CD4-positive, alpha-beta T cell treated with Interleukin-12 subunit alpha and Interleukin-12 subunit beta, for 1 hour (primary cell): ENCODE measurements at places on chromosomes 11 and 22.

DNA sequence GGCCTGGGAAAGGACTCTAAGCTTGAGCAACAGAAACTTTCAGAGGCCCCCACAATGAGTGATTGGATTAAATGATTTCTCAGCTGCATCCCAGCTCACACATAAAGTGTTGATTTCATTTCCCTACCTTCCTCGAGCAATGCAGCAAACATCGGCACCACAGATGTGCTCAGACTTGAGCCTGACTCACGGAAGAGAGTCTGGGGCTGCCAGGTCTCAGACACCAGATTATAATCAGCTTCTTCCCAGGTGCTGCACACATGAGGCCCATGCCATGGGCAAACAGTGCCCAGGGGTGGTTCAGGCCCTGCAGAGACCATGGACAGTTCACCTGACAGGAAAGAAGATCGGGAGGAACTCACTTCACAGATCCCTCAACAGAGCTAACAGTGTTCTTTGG is 226.6 kb upstream of the TENM4 start:
- no peak for DNase-seq

DNA sequence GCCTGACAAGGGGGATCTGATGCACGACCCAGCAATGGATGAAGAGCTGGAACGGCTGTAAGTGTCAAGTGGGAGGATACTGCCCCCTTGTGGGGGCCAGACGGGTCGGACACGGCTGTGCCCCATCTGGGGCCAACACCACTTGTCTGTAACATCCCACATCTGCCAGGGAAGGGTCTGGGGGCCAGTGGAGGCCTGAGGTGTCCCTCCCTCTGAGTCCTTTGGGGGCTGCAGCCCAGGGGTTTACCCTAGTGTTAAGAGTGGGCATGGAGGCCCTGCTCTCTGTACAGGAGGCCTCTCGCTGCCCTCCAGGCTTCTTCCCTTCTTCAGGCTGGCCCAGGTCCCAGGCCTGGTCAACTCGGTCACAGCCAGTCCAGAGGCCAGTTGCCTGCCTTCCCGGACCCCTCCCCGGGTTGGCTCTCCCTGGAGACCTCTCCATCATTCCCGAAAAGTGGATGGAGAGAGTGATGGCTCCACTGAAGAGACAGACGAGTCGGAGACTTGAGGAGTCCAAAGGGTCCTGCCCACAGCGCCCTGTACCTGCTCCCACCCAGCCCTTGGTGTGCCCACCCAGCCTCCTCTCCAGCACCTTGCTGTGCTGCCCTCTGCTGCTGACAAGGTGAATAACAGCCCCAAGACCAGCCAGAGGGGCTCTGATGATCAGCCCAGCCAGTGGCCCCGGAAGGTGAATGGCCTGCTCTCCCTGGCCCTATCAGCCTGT is 15.4 kb downstream of the ARFGAP2 start:
- peak; percentile 63 for DNase-seq

- no peak for DNase-seq
These were observed 124.9 kb downstream of the DBX1 start for GRCh38 chr11:20035375-20035700.

DNA sequence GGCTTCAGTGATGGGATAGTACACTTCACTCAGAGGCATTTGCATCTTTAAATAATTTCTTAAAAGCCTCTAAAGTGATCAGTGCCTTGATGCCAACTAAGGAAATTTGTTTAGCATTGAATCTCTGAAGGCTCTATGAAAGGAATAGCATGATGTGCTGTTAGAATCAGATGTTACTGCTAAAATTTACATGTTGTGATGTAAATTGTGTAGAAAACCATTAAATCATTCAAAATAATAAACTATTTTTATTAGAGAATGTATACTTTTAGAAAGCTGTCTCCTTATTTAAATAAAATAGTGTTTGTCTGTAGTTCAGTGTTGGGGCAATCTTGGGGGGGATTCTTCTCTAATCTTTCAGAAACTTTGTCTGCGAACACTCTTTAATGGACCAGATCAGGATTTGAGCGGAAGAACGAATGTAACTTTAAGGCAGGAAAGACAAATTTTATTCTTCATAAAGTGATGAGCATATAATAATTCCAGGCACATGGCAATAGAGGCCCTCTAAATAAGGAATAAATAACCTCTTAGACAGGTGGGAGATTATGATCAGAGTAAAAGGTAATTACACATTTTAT is 4.6 kb downstream of the MALAT1 start:
- no peak for DNase-seq

DNA sequence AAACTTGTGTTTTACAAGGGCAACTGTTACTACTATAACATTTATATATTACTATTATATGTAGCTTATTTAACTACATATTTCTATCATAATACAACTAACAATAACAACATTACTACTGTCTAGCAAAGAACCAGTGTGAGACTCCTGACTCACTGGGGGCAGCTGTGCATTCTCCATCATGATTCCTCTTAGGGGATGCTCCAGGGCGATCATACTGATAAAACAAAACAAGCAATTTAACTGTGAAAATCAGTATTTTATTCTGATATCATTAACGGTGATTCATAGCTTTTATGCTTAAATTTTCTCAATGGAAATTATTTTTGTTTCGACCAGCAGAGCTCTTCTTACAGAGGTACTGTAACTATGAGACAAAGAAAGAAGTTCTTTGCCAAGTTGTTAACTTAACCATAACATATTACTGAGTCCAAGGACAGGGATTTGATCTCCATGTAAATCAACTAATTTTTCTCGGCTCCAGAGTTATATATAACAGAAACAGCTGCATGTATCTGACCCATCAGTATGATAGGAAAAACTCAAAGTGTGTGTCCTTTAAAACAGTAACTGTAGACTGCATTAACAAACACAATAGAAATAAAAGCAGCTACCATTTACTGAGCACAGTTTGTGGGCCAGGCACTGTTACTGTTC is 24.8 kb upstream of the FNBP4 start:
- DNase-seq, result no peak

- no peak for DNase-seq
These were observed 24.6 kb upstream of the LDLRAD3 start for GRCh38 chr11:35919244-35919643.

DNA sequence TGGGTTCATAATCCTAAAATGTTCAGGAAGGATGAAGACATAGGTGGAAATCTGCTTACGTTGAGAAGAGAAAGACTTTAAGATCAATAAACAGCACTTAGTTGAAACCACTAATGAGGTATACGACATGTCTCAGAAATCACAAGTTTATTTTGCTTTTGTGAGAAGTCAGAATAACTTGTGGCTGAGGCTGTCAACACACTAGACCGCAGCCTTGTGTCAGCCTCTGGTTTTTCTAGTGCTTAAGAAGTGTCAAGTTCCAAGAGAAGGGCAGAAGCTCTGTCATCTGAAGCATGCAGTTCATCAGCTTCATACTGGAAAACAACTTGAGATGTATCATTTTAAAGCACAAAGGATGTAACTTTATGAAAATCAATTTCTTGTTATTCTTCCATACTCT is 420.9 kb downstream of the METTL15 start:
- DNase-seq, result no peak

- no peak for DNase-seq
These were observed 120.0 kb upstream of the SERPIND1 start for GRCh38 chr22:20653795-20654342.

DNA sequence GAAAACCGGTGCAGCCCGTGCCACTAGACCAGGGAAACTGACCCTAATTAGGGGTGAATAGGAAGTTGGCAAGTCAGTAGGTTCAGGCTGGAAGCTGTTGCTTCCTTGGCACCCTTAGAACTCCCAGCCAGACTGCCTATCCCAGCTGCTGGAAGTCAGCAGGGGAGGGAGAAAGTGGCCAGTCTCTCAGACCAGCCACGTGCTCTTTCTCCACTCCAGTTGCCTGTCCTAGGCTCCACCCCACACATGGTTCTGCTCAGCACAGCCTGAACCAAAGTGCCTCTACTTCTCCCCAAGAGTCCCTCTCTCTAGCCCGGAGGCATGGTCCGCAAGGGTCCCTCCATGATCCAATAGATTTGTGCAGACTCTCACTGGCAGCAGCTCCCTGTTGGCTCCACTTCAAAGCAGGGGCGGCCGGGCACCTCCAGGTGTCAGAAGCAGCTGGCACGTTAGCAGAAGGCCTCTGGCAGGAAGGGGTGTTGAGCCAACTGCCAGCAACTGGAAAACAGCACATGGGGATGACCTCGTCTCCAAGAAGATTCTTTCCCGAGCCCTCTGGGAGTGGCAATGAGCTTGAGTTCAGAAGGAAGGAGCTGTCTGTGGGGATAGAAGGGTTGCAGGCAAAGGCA is 27.7 kb downstream of the ARFGAP2 start:
- no peak for DNase-seq

DNA sequence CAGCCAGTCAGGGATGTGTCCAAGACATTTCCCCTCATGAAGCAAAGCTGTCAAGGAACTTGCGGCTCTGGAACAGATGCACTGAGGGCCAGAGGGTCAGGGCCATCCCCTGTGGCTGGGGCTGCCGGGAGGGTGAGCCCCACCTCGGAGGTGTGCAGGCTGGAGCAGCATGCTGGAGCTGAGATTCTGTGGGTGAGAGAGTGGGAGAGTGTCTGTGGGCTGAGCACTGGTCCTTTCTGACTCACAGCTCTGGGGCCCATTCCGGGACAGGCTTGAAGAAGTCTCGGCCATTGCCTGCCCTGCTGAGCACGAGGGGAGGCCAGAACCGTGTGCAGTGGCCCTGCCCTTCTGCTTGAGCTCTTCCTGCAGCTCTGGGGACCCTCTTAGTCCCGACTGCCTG is 2.1 kb downstream of the OMP start:
- DNase-seq, result no peak

GRCh38 chr11:134752964-134753770 is 341.1 kb upstream of the B3GAT1 start:
- DNase-seq, result no peak

DNA sequence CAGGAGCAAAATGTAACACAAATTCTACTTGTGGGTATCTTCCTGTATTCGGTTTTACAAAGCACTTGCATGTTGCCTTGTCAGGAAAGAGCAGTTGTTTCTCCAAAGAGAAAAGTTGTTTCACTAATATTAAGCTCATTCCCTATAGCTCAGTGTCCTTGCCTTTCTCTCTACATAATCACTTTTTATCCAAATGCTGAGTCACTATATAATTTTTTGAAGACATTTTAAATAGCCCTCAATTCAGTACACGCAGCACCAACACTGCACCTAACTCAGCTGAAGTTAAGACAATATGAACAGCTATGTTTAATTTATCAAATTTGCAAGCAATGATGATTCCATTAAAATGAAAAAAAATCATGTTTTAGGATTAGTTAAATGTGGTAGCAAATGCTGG is 14.5 kb upstream of the MRTFA start:
- DNase-seq, result no peak

GRCh38 chr11:77109236-77110019 is 6.8 kb downstream of the OMP start:
- no peak for DNase-seq

- peak; percentile 13 for DNase-seq
These were observed 9.8 kb downstream of the SCN4B start for GRCh38 chr11:118142809-118143208.

DNA sequence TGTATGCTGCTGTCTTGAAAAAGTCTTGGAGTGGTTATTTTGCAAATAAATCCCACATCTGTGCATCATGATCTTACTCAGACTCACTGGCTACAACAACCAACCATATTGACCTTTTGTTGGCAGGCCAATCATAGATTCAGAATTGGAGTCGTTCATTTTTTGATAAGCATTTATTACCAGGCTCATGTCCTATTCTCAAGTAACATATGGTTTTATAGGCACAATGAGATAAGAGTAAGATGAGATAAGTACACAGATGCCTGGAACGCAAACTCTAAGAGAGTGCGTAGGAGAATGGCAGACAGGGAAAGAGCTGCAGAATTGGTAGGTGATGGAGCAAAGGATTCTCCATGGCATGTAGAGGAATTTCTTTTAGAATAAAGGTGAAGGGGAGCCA is 71.6 kb upstream of the SLC5A12 start:
- DNase-seq, result no peak

DNA sequence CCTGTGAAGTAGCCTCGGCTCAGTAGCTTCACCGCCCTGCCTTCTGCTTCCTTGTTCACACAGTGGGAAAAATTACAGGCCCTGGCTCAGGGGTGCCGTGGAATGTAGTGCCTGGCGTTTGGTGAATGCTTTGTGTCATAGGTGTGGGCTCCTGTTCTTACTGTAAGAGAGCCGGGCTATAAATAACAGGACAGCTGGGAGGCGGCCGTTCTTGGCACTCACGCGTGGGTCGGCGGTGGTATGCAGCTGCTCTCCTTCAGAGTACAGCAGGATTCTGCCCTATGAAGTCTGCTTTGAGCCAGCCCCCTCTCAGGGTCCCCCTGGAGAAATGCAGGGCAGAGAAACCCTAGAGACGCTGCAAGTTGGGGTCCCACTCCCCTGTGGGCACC is 84.2 kb downstream of the CTTN start:
- no peak for DNase-seq

GRCh38 chr11:10323793-10324170 is 18.9 kb downstream of the ADM start:
- DNase-seq, result no peak

- no peak for DNase-seq
These were observed 157.6 kb downstream of the PGR start for GRCh38 chr11:100972046-100972445.

DNA sequence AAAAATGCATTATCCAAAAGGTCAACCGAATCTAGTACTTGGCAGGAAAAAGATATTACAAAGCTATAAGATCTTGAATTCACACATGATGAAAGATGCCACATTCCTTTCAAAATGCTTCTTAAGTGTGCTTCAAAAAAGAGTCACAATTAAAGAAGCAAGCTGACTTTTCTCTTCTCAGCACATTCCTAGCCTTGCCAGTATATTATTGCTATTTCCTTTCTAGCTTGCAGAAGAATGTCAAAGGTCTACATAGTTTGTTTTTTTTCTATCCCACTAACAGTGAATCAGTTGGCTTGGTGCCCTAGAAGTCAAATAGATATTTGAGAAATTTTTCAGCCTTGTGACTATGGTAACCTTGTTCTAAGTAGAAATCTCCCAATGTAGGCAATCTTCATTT is 56.8 kb downstream of the GUCY1A2 start:
- no peak for DNase-seq

DNA sequence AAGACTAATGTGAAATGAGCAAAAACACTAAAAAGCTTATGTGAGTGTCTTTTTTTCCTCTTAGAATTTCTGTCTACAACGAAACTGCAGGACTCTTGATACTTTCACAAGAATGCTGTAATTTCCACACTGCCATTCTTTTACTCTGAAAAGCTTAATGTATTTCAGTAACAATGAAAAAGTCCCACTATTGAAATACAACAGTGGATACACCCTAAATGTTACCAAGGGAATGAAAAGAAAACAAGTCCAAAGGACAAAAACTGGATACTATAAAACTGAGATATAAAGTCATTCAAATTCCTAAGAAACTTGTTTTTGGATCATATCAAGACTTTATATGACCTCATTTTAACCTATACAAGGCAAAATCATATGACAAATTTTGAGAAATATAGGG is 77.4 kb downstream of the SOX6 start:
- DNase-seq, result no peak

- DNase-seq, result no peak
These were observed 82.2 kb downstream of the PISD start for GRCh38 chr22:31579835-31580242.

DNA sequence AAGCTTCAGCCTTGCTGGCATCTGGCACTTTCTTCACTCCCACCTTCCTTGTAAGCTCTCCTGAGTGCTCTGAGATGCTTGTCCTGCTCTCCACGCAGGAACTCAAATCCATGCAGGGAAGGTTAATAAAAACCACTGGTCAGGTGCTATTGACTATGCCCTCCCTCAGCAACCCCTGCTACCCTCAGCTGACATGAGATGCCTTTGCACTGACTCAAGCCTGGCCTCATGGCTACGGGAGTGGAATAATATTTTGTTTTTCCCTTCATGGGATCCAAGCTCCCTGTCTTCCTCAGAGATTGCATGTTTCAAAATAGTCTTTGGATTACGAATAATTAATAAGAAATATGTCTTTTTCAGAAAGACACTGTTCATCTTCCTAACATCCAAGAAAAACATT is 31.7 kb upstream of the ABCC8 start:
- no peak for DNase-seq
